ENCODE measurements at places on chromosomes 13 and 19. TPM values are rescaled to one million over a fixed set of nuclear protein-coding genes. Genes with fewer than 3 reads are reported as not detected.

DNA sequence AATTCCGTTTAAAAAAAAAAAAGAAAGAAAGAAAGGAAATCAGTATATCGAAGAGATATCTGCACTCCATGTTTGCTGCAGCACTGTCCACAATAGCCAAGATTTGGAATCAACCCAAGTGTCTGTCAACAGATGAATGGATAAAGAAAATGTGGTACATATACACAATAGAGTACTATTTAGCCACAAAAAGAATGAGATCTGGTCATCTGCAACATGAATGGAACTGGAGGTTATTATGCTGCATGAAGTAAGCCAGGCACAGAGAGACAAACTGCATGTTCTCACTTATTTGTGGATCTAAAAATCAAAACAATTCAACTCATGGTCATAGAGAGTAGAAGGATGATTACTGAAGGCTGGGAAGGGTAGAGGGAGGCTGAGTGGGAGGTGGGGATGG, 16.3 kb downstream of the ZNF565 start:
- DNase-seq, result no peak

- DNase-seq, result no peak
Observed at GRCh38 chr19:14649020-14649419, 25.6 kb downstream of the ADGRE3 start.

DNA sequence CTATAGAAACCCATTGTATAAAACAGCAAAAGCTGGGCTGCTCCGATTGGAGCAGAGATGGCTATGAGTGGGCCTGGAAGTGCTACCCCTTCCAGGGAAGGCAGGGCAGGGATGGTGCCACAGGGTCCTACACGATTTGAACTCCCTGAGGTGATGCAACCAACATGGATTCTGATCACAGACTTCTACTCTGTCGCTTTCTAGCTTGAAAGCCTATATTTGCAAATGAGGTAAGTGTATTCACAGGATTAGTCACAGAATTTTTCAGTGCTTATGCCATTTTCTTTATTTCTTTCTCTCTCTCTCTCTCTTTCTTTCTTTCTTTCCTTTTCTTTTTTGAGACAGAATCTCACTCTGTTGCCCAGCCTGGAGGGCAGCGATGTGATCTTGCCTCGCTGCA, 179.0 kb downstream of the SPRY2 start:
- no peak for DNase-seq

DNA sequence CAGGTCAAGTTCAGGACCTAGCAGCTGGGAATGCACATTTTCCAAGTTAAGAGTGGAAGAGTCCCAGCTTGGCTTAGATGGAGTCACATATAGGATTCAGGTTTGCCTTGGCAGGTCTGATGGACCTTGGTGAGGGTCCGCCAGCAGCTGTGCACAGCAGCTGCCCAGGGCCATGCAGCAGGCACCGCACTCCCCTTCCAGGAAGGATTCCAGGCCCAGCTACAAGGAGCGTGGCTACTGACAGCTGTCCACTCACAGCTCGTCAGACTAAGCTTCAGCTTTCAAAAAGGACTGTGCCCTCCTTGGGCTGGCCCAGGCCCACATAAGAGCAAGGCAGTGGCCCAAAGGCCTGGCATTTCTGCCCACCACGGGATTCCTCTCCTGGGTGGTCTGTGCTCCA, 68.4 kb downstream of the ALOX5AP start:
- no peak for DNase-seq

- DNase-seq, result no peak
Observed at GRCh38 chr19:30557927-30558557, 185.9 kb downstream of the ZNF536 start.

GRCh38 chr13:40149611-40150274, 494.3 kb downstream of the COG6 start:
- peak; percentile 36 for DNase-seq

- peak; percentile 6 for DNase-seq
Observed at GRCh38 chr19:33459222-33460090, 62.1 kb downstream of the PEPD start.

DNA sequence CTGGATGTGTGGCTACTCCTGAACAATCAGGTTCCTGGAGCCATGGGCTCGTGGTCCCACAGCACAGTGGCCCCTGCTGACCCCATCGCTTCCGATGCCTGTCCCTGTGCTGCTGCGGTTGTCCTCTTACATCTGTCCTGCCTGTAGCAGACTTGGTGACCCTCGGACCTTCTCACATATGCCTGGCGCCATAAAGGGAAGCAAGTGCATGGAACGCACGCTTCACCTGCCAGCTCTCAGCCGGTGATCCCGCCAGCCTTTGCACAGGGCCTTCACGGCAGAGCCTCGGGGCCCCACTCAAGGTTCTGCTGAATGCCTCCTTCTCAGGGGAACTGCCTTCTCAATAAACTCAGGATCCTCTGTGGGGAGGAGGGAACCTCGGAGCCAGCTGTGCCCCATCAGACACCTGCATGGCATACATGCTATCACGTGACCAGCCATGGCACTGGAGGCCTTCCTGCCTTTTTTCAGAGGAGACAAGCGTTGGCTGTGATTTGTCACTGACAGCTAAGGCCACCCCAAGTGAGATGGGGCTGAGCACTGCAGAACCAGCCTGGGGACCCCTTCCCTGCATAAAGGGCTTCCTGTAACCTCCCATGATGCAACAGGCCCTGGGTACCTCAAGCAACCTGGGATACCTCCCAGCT, 24.3 kb downstream of the PEPD start:
- DNase-seq, result peak; percentile 39

ZNF575 gene
- total RNA-seq, result 2.7 TPM

PGLYRP1 gene
- 2.1 TPM for total RNA-seq

SIGLEC5 gene
- 0.46 TPM for total RNA-seq

C5AR1 gene
- 35.8 TPM for total RNA-seq

ASPDH gene
- not detected for total RNA-seq

CEACAM3 gene
- total RNA-seq, result not detected

CAPS gene
- 75.6 TPM for total RNA-seq

ZNF497 gene
- 6.3 TPM for total RNA-seq

ATP8B3 gene
- 1.2 TPM for total RNA-seq

Data from upper lobe of left lung (tissue), 6 donors.